Placental epithelial cell (primary cell): ENCODE measurements at places on chromosomes 4 and X. TPM values are rescaled to one million over a fixed set of nuclear protein-coding genes. Genes with fewer than 3 reads are reported as not detected.

HTR2C gene
- total RNA-seq = under 0.01 TPM in 1 of 2 replicates, not detected in the other

TMPRSS11D gene
- total RNA-seq = not detected in 2 replicates

HDX gene
- 1.2 and 2.5 TPM in 2 replicates for total RNA-seq

RHOXF2 gene
- total RNA-seq = not detected in 2 replicates

CD38 gene
- total RNA-seq = under 0.01 TPM in 2 replicates
